Upper lobe of right lung (tissue), 1 donor: ENCODE measurements at places on chromosomes 1 and 21. TPM values are rescaled to one million over a fixed set of nuclear protein-coding genes. Genes with fewer than 3 reads are reported as not detected.

- H3K36me3 ChIP-seq = peaks cover 48% of the 10 kb centered on the region
- DNase-seq = no peak
- H3K4me1 ChIP-seq = no peaks in the 10 kb centered on the region
- no peaks in the 10 kb centered on the region for H3K27me3 ChIP-seq
Measured at GRCh38 chr1:31310198-31310597, 13.4 kb downstream of the ZCCHC17 start.

DNA sequence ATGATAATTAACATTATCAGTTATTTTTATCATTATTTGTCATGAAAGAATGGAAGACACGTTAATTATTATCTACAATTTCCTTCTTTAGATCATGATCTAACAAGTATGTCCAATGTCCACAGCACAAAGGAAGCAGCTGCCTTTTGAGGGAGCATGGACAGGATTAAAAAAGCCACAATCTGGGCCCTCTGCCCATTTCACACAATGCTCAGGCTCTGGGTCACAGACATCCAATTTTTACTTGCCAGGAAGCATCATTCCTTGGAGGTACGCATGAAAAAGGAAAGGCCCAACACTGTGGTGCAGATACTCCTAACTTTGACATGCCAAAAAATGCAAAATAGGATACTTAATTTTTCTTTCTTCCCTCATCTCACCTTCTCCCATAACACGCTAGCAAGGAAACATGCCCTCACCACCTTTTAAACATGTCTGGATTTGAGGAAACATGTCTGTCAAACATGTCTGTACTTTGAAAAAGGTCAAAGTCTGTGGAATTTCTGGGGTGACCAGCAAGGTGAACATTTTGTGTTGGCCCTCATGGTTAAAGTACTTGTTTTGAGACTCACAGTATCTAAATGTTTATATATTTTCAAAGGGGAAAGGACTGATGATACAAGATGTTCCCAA lies 40.0 kb downstream of the GADD45A start:
- no peaks in the 10 kb centered on the region for H3K36me3 ChIP-seq
- no peak overlapping the region for H3K4me3 ChIP-seq
- H3K27ac ChIP-seq = no peak overlapping the region
- no peak for DNase-seq
- no peaks in the 10 kb centered on the region for H3K27me3 ChIP-seq

The LMX1A gene
- total RNA-seq = not detected

- no peak overlapping the region for H3K27ac ChIP-seq
- DNase-seq = no peak
Measured at GRCh38 chr1:169024800-169025271, 81.7 kb upstream of the ATP1B1 start.

DNA sequence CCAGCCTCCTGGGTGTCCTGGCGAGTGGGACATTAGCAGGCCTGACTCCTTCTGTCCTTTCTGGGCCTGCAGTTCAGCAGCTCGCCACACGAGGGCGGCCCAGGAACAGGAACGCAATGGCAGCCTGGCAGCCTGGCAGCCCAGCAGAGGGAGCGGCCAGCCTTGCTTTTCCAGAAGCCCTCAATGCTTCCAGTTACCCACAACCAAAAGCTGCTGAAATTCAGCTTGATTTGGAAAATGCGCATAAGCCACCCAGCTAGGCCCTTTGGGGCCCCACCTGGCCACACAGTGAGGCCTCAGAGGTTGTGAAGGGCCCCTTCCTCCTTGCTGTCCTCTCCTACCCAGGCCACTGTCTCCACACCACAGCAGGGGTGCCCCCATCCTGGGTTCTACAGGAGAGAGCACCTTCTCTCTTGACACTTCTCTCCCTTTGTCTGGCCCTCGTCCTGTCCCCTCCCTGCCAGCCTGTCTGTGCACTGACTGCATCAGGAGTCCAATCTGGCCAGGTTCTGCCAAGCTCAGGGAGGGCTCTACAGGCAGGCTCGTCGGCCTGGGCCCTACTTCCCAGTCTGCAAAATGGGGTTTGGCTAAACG lies 103.4 kb upstream of the VAMP3 start:
- DNase-seq = peak; percentile 93
- H3K27me3 ChIP-seq = peaks cover 5% of the 10 kb centered on the region
- H3K4me3 ChIP-seq = no peak overlapping the region
- H3K27ac ChIP-seq = no peak overlapping the region
- no peaks in the 10 kb centered on the region for H3K36me3 ChIP-seq

DNA sequence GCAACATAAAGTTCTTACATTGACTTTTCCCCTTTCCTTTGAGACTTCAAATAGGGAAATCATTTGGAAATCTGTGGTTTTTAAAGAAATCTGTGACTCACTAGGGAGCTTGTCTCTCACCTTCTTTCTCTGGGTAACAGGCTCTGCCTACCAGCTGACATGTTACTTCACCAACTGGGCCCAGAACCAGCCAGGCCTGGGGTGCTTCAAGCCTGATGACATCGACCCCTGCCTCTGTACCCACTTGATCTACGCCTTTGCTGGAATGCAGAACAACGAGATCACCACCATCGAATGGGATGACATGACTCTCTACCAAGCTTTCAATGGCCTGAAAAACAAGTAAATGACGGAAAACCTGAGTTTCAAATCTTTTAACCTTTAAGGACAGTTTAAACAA lies 9.2 kb upstream of the CHIA start:
- H3K27ac ChIP-seq = no peak overlapping the region
- H3K4me1 ChIP-seq = no peaks in the 10 kb centered on the region
- no peaks in the 10 kb centered on the region for H3K36me3 ChIP-seq
- H3K27me3 ChIP-seq = no peaks in the 10 kb centered on the region
- H3K4me3 ChIP-seq = no peak overlapping the region

DNA sequence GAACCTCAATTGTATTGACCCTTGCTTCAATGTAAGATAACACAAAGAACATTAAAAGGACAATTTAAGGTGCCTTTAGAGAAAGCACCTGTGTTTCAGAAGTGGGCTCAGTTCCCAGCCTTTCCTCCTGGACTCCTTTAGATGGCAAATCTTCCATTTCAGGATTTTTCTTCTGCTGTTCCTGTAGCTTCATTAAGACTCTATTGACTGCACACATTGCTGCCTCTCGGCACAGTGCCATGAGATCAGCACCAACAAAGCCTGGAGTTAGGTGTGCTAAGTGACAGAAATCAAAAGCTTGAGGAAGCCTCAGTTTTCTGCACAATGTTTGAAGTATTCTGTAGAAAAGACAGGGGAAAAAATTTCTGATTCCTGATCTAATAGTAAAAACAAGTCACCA lies 40.6 kb downstream of the NVL start:
- DNase-seq = no peak
- H3K4me3 ChIP-seq = no peak overlapping the region
- H3K27me3 ChIP-seq = no peaks in the 10 kb centered on the region
- peaks cover 94% of the 10 kb centered on the region for H3K36me3 ChIP-seq
